ENCODE measurements at places on chromosomes 2 and 18.
A peak's percentile ranks its signal among the peaks of the same experiment; 100 is the strongest.

- DNase-seq, result no peak
Measured at GRCh38 chr2:74162951-74163350, 15.2 kb upstream of the BOLA3 start.

DNA sequence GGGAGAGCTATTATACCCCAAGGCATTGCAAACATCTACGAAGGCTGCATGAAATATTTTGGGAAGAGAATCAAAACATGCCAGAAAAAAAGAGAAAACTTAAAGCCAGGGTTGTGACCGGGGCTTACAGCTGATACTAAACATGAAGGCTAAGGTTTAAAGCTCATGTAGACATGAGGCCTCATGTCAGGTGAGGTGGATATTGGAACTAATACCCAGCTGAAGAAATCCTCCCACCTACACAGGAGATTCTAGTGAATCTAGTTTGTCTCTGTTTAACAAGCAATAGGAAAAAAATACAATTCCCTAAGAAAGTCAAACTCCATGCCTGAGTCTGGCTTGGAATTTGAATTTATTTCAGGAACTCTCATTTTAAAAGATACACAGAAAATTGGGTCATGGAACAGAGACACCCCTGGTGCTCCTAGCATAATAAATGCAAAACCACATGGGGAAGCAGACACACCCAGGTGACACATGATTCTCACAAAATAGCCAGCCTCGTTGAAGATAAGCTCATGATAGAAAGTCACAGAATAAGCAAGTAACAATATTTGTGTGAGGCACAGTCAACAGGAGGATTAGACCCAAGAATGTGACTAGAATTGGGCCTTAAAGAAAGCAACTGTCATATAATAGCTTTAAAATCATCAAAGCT, 42.2 kb downstream of the UPP2 start:
- DNase-seq, result no peak

DNA sequence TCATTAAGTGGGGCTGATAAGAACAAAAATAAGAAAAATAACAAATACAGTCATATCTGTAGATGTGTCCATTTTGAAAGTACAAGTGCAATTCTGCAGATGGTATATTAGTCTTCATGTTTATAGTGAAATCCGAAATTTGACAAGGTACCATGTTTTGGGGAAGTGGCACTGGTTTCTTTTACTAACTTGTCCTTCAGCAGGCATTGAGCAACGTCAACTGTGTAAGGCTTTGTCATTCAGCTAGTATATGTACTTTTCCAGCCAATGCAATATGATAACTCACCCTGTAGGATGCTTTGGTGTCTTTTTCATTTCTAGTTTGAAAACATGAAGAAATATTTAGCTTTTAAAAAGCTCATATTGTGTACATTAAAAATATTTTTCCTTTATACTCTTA, 139.9 kb downstream of the MCFD2 start:
- no peak for DNase-seq

GRCh38 chr18:37249895-37250618, 315.5 kb downstream of the CELF4 start:
- no peak for DNase-seq

- DNase-seq, result no peak
Measured at GRCh38 chr2:100126897-100127401, 15.4 kb downstream of the AFF3 start.

- no peak for DNase-seq
Measured at GRCh38 chr2:168730344-168730743, 72.1 kb upstream of the NOSTRIN start.

DNA sequence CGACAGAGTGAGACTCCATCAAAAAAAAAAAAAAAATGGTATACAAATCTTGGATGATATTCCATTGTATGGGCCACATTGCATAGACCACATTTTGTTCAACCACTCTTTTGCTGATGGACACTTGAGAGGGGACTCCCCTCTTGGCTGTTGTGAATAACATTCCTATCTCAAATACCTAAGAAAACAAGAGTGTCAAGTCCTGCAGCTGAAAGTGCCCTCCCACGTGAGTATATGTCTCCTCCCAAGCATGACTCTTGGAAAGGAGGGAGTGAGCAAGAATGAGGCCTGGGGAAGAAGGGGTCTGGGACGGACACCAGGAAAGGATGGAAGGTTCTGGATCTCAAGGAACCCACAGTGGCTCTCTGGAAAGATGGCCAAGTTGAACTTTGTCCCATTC, 36.0 kb upstream of the NPAS2 start:
- no peak for DNase-seq

DNA sequence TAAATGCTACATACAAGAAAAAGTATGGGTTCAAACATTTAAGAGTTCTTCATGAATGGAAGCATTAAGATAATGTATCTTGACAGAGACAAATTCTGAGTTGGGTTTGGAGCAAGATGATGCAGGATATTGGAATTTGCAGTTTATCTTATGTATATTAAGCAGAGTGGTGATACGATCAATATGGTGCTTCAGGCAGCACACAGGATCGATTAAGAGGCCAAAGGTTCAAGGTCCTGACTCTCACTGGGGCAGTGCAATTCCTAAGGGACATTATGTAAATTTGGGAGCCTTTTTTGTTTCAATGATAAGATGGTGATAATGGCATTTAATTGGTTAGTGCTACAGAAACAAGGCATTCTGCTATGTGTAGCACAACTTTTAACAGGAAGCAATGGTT, 381.9 kb downstream of the KCNJ3 start:
- no peak for DNase-seq

DNA sequence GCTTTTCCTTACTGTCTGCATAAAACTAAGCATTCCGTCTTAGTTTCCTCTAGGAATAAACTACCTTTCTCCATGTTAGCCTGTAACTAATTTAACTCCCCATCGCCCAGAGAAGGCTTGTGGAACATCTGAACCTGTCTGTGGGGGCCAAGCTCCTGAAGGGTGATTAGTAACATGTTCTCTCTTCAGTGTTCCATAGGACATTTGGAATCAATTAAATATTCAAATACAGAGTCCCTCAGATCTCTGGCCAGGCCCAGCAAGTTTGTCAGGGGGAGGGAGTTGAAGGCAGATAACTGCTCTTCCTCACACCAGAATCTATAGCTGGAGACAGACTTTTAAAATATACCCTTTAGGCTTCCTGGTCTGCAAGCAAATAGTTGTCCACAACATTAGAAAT, 8.8 kb downstream of the RDH14 start:
- DNase-seq, result peak; percentile 42

GRCh38 chr2:11925295-11926066, 179.0 kb downstream of the LPIN1 start:
- DNase-seq, result no peak

DNA sequence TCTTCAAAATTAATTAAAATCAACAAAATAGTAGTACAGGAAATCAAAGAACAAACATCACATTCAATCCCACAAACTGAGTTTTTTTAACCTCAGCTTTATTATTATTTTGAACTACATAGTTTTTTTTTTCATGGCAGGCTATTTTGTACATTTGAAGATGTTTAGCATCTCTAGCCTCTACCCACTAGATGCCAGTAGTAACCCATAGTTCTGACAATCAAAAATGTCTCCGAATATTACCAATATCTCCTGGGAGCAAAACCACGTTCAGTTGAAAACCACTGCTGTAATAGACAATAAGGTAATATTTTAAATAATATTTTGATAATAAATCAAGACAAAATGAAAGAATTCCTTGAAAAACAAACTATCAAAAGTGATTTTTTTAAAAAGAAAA, 702.6 kb upstream of the LRRTM1 start:
- DNase-seq, result no peak

DNA sequence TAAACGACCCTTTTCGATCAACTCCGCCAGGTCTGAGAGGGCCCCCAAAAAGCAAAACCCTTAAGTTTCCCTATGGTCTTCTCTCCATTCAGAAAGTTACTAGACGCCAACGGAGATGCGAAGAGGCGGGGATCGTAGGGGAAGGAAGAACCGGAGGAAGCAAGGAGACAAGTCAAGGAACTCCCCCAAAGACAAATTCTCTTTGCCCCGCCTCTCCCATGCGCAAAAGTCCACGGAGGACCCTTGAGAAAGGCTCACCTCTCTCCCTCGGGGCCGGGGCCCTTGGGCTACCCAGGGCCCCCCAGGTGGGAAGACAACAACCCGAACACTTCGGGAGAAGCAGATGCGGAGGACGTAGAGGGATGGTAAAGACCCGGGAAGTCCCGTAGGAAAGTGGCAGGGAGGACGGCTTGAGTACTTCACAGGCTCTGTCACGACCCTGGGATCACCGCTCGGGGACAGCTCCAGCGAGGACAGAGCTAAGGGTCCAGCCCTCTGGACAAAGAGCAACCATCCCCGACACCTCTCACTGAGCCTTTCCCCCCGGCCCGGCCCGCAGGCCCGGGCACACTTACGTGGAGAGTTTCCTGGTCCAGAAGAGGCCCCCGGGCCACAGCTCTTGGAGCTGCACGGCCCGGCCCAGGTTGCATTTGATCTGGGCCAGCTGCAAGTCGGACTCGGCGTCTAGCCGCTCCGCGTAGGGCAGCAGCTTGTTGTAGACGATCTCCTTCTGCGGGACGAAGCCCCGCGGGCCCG, 647 bp downstream of the PSME4 start:
- DNase-seq, result no peak

GRCh38 chr2:158931572-158931971, 36.9 kb upstream of the TANC1 start:
- DNase-seq, result peak; percentile 72

- no peak for DNase-seq
Measured at GRCh38 chr2:105777031-105777482, 32.3 kb downstream of the NCK2 start.

GRCh38 chr2:5980450-5981190, 288.4 kb downstream of the SOX11 start:
- DNase-seq, result no peak

DNA sequence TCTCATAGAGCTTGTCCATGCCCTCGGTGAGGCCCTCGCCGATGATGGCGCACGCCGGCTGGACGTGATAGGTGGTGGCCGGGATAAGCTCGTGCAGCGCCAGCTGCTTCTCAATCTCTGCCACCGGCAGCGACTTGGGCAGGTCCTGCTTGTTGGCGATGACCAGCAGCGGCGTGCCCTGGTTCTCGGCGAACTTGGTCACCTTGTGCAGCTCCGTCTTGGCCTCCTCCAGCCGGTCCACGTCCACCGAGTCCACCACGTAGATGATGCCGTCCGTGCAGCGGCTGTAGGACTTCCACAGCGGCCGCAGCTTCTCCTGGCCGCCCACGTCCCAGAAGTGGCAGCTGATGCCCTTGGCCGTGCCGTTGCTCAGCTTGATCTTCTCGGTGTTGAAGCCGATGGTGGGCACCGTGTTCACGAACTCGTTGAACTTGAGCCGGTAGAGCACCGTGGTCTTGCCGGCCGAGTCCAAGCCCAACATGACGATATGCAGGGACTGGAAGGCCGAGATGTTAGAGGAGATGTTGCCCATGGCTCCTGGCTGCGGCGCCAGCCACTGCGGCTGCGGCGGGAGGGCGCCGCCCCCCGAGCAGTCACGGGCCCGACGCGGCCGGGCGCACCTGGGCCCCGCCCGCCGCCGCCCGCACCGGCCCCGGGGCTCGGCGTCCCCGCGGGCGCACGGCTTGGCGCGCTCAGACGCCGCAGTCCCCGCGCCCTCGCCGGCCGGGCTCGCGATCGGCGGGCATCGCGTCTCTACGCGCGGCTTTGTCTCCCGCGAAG, 636 bp downstream of the ARL4C start:
- no peak for DNase-seq

- DNase-seq, result no peak
Measured at GRCh38 chr2:3986063-3986462, 282.7 kb downstream of the DCDC2C start.

DNA sequence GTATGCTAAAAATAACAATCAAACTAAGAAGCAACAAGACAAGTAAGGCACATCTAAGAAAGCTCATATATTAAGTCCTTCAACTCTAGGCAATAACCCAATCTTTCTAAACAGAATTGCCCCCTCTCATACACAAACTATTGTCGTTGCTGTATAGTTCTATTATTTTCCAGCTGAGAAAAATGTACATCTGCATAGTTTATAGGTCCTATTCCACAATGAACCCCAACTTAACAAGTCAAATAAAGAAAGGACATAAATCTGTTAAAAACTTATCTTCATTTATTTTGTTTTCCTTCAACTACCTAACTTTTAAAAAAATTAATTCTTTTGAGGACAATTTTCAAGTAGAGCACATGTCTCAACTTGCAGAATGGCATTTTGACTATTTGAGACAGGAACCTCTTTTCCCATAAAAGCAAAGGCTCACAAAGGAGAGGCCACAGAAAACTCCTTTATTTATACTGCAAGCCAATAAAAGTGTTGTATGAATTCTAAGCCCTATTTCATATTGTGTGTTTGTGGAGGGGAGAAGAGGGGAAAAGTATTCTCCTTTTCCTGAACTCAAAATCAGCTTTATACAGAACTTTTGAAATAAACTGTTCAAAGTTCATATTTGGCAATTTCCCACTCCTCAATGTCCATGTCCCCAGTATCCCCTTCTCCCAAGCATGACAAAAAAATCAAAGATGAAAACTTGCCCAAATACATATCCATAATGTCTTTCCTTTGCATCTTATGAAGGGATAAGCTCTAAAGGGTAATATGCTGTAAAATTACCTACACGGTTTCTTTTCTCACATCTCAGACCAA, 37.4 kb downstream of the RTN4 start:
- DNase-seq, result no peak

GRCh38 chr18:48064978-48065600, 134.6 kb upstream of the SMAD2 start:
- no peak for DNase-seq

DNA sequence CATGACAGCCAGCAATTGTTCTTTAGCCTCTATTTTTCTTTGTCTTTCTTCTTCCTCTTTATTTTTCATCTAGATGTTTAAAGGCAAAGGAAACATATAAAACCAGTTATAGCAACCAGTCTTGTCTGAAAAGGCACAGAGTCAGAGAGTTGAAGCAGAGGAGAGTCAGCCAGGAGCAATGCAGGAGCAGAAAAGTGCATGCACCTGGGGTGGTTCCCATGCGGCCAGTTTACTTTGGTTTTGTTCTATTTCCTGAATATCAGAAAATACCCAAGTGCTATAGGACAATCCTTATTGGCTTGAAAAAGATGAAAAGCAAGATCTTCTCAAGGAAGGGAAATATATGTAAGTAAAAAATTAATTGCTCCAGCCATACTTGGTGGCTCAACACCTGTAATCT, 44.9 kb downstream of the CFAP210 start:
- no peak for DNase-seq

DNA sequence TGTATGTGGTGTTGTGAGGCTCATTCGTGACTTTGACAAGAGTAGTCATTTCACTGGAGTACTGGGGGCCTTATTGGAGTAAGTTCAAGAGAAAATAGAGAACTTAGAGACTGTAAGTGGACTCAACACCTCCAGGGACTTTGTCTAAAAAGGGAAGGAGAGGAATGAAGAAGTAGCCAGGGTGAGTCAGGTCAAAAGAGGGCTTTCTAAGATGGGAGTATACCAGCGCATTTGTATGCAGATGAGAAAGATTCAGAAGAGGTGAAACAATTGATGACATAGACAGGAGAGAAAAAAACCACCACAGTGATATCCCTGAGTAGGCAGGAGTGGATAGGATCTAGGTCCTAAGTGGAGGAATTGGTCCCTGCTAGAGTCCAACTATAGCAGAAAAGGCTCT, 246.8 kb downstream of the IKZF2 start:
- no peak for DNase-seq
